ENCODE measurements at places on chromosomes 4 and X.
A peak's percentile ranks its signal among the peaks of the same experiment; 100 is the strongest.

GRCh38 chr4:107834241-107834794 lies 9.6 kb downstream of the SGMS2 start:
- no peak for DNase-seq

DNA sequence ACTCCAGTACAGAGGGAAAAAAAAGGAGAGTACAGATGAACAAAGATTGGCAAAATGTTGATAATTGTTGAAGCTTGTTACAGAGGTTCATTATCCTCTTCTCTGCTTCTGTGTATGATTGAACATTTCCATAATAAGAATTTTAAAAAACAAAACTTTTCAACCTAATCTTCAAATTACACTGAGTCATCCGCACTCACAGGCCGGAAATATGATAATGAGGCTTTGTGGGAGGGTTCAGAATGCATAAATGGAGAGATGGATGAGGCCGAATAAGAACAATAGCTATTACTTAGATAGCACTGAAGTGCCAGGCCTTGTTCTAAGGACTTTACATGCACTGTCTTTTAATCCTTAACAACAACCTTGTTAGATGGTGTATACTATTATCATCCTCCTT lies 4.6 kb upstream of the ERCC6L start:
- DNase-seq, result no peak

- DNase-seq, result no peak
Observed at GRCh38 chr4:162356181-162356580, 192.4 kb upstream of the FSTL5 start.

- DNase-seq, result no peak
Observed at GRCh38 chr4:123339507-123340380, 56.9 kb upstream of the SPRY1 start.

- no peak for DNase-seq
Observed at GRCh38 chr4:137310166-137310565, 222.1 kb downstream of the PCDH18 start.

- DNase-seq, result no peak
Observed at GRCh38 chr4:98950925-98951324, 22.0 kb upstream of the EIF4E start.

DNA sequence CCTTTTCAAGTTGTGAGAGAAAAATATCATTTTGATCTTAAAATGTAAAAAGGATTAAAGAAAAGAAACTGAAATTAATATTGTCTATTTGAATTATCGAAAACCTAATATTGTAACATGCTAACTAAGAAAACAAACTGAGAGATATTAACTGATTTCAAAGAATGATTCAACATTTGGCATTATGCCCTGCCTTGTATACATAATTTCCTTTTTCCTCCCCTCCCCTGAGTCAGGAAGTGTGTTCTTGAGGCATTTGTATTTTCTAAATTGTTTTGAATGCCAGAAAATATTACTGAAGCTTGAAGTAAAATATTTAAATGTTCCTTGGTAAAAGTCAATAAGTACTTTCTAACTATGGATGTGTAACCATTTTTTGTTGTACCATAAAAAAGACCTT lies 49.4 kb downstream of the RPS6KA3 start:
- no peak for DNase-seq

- DNase-seq, result peak; percentile 8
Observed at GRCh38 chr4:52982255-52982945, 120.3 kb downstream of the RASL11B start.

DNA sequence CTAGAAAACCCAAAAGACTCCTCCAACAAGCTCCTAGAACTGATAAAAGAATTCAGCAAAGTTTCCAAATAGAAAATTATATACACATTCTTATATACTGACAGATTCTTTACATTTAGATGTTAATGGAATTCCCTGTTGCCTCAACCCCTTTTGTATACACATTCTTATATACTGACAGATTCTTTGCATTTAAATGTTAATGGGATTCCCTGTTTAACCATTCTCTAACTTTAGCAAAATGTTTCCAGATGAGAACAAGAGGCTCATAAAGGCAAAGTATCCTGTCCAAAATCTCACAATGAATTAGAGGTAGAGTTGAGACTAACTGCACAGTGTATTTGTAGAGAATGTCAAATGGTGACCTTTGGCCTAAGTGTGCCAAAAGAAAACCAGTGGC lies 23.1 kb upstream of the AR start:
- DNase-seq, result no peak

DNA sequence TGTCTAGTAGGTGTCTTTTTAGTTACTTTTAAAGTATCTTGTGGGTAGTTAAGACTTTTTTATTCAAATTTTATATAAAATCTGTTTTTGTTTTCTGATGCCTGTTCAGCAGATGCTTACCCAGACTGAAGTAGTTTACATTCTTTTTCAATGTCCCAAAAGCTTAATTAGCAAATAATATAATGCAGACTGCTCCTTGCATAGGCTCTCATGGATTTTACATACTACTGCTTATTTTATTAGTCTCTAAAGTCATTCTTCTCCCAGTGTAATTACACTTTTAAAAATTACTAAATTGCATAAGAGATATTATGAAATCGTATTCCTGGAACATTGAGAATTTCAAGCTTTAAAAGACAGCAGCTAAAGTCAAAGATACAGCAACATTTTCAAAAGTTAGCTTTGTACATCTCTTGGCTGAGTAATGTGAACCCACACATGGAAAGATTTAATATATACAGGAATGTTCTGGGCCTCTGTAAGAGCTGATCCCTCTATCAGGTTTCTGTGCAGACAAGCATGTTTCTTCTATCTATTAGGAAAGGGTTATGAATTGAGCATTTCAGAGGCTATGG lies 148.4 kb upstream of the SPRY1 start:
- DNase-seq, result no peak

- DNase-seq, result no peak
Observed at GRCh38 chrX:21659320-21659719, 1.2 kb upstream of the KLHL34 start.
